Eye (tissue), 1 donor: ENCODE measurements at places on chromosomes 11 and 22.
A peak's percentile ranks its signal among the peaks of the same experiment; 100 is the strongest.

- DNase-seq: peak; percentile 85
These were observed 69.2 kb downstream of the CD82 start for GRCh38 chr11:44634401-44635281.

DNA sequence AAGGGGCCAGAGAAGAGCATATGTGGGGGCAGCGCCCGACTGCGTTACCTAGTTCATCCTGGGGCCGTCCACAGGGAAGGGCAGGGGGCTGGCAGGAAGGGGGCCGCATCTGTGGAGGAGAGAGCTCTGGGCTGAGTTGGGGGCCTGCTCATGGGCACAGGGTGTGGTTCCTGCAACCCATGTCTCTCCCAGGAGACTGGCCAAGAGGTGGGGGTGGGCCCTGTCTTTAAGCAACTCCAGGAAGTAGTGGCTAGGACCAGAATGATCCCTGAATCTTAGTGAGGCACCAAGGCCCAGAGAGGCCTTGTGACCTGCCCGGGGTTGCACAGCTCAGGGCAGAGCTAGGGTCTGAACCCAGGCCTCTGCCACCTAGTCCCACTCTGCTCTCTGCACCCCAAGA, 21.9 kb downstream of the CSNK1E start:
- DNase-seq: no peak

- no peak for DNase-seq
These were observed 69.8 kb upstream of the KCNQ1OT1 start for GRCh38 chr11:2769409-2770095.

DNA sequence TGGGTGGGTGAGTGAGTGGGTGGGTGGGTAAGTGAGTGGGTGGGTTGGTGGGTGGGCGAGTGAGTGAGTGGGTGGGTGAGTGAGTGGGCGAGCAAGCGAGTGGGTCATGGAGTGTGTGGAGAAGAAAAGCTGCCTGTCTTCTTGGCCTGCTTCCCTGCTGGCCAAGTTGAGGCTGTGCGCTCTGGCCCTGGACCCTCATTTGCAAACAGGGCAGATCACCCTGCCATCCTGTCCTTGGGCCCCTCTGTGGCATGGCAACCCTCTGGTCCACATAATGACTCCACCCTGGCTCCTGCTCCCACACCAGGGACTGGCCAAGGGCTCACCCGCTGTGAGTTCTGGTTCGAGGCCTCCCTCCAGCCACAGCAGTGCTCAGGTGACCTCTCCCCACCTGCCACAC, 35.1 kb downstream of the CAPN1 start:
- no peak for DNase-seq

- no peak for DNase-seq
These were observed 44.1 kb upstream of the CCDC90B start for GRCh38 chr11:83330303-83330702.
